SJCRH30 (cell line): ENCODE measurements at places on chromosomes 2 and 18. TPM values are rescaled to one million over a fixed set of nuclear protein-coding genes. Genes with fewer than 3 reads are reported as not detected.

RNPEPL1 gene
- total RNA-seq = 6.0 and 8.4 TPM in 2 replicates

GPR17 gene
- total RNA-seq = 0.18 TPM in 1 of 2 replicates, not detected in the other

TUBA3E gene
- total RNA-seq = not detected in 2 replicates

LRRTM4 gene
- total RNA-seq = not detected in 2 replicates

LAMA3 gene
- 0.04 and 0.08 TPM in 2 replicates for total RNA-seq

PLA2R1 gene
- total RNA-seq = not detected in 2 replicates

ASTL gene
- not detected in 2 replicates for total RNA-seq

TMEM200C gene
- total RNA-seq = not detected in 2 replicates

DNA sequence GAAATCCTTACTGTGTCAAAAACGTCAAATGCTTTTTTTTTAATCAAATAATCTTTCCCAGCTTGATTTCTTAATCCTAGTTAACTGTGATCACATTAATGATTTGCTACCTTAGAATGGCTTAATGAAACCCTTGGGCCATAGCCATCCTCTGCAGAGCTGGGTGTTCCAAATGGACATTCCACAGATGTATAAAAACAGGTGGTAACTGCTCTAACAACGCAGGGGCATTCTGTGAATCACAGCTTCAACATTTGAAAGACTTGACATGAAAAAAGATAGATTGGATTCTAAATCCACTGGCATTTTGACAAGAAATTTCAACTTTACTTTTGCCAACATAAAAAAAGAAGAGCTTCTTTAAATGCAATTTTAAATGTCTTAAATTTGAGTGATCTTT is 69.8 kb upstream of the RASGRP3 start:
- DNase-seq = peak; percentile 78

- DNase-seq = no peak
Measured at GRCh38 chr2:242034996-242035814, 165.7 kb downstream of the RTP5 start.

DNA sequence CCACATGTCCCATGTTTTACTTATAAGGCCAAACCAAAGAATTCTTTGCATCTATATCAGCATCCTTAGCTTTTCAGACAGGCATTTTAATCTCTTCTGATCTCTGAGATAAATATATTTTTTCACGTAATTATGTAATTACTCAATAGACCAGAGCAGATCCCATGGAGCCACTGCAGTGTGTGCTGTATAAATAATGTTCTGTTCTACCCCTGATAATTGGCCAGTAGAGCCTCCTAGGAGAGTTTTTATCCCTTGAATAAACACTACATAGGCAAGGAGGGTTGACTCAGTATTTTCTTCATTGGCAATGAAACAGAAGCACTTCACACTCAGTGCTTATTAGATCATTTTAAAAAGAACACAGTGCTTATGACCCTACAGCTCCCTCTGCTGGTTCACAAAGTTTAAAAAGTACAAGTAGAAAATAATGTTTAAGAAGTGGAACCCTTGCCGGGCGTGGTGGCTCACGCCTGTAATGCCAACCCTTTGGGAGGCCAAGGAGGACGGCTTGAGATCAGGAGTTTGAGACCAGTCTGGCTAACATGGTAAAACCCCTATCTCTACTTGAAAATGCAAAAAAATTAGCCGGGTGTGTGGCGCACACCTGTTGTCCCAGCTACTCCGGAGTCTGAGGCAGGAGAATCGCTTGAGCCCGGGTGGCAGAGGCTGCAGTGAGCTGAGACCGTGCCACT is 91.9 kb downstream of the PPP1R1C start:
- peak; percentile 49 for DNase-seq

- no peak for DNase-seq
Measured at GRCh38 chr18:39347701-39348100, 1782.1 kb upstream of the CELF4 start.

- DNase-seq = no peak
Measured at GRCh38 chr18:61579581-61579980, 246.4 kb downstream of the CDH20 start.

DNA sequence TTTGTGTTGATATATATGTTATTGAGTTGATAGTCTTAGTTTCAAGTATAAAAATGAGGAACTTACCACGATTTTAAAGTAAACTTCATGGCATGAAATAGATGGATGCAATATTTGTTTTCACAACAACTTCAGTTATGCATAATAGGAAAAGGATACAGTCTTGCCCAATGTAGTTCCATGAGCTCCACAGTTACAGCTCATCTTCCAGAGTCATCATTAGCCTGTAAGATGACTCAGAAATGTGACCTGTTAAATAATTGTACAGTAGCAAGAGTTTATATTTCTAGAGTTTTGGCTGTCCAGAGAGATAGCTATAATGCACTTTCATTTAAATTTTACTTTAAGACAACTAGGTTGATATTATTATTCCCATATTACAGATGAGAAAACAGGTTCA is 80.9 kb upstream of the ARHGAP28 start:
- no peak for DNase-seq

GRCh38 chr2:241560162-241560882 is 1.8 kb downstream of the BOK start:
- DNase-seq = no peak

DNA sequence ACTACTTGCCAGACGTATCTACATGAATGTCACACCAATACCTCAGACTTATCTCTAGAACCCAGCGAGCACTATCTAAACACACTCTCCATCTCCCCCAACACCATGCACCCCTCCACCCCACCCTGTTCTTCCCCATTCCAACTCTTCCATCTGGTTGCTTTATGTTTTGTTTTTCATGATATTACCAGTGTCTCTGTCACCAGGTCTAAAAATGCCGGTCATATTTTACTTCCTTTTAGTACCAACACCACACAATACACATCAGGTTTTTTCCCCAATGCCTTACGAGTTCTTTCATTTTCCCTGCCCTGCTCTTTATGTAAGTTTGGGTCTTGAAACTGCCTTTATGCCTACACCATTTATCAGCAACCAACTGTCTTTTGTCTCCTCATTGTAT is 10.2 kb upstream of the ITGA4 start:
- no peak for DNase-seq

DNA sequence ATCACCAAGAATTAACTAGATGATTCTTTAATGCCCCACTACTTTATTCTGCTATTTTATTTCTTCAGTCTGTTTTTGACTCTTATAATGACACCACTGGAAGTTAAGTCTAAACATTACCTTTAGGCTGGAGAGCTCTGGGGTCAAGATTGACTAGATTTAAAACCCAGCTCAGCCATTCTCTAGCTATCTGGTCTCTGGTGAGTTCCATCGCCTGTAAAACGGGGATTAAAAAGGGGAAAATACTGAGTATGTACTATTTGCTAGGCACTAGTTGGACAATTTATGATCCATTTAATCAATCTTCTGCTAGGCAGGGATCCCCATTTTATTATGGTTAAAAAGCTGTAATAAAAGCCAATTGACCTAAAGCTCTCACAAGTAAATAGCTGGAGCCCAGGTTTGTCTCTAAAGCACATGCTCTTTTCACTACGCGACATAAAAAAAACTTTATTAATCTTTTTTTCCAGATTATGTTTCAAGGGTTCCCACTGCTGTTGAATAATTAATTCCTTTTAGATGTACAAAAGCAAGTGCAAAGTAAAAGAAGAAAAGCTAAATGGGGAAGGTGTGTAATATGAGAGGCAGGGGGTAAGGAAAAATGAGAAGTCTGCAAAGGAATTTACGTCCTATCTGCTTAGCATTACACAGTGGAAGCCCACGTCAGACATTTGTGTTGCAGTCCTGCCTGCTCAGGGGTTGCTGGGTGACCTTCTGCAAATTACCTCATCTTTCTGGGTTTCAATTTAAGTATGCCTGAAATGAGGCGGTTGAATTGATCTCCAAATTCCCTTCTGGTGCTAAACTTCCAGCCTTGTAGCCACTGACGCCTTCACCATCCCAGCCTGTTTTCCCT is 918 bp upstream of the NABP1 start:
- DNase-seq = peak; percentile 84

- peak; percentile 13 for DNase-seq
Measured at GRCh38 chr2:46615986-46616485, 136.7 kb downstream of the TMEM247 start.

GRCh38 chr2:150292807-150293206 is 194.7 kb downstream of the RND3 start:
- DNase-seq = no peak

DNA sequence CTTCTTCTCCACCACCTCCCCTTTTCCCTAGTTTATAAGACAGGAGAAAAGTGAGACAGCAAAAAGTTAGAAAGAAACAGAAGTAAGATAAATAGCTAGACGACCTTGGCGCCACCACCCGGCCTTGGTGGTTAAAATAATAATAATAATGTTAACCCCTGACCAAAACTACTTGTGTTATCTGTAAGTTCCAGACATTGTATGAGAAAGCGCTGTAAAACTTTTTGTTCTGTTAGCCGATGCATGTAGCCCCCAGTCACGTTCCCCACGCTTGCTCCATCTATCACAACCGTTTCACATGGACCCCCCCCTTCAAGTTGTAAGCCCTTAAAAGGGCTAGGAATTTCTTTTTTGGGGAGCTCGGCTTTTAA is 1.5 kb upstream of the BUB1 start:
- no peak for DNase-seq

DNA sequence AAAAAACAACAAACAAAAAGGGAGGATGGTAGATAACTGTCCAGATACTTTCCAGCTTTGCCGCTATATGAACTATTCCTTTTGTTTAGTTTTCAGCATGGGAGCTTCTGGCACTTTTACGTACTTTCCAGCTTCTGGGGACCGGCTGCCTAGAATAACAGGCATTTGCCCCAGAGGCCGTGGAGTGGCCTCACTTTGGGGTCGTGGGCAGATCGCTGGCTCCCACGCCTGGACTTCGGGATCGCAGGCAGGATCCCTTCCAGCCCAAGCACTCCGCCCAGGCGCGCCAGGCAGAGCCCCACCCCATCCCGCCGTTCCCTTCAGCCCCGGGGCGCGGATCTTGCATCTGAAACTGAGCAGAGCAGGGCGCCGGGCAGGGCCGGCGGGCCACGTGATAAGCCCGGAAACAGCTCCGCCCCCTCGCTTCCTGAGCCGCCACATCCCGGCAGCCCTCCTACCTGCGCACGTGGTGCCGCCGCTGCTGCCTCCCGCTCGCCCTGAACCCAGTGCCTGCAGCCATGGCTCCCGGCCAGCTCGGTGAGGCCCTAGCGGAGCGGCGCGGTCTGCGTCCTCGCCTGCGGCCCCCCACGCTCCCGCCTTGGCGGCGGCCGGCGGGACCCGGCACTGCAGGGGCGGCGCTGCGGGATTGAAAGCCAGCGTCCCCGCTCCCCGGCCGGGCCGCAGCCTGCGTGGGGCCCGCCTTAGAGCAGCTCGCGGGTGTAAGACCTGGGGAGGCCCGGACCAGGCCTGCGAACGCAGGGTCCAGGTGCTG is at the start of gene ATIC:
Gene ATIC, plus strand, starts transcription at position 435 of the 772 bp plus-strand sequence. Its CDS starts 84 bp downstream, at position 519.
- peak; percentile 95 for DNase-seq

GRCh38 chr2:207469451-207469850 is 60.3 kb upstream of the CREB1 start:
- DNase-seq = no peak

DNA sequence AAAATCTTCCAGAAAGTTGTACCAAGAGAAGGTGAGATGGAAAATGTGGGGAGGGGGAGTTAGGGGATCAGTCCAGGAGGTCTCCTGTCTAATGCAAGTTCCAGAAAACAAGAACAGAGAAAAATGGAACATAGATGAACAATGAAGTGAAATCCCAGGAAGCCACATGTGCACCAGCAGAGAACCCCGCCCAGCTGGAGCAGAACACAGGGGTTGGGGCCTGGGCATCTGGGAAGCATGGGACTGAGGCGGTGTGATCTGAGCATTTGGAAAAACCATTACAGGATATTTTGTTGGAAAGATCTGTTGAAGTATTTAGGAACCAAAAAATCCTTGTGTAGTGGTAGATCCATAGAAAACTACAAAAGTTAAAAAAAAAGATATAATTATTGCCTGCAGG is 133.7 kb downstream of the INO80D start:
- no peak for DNase-seq

DNA sequence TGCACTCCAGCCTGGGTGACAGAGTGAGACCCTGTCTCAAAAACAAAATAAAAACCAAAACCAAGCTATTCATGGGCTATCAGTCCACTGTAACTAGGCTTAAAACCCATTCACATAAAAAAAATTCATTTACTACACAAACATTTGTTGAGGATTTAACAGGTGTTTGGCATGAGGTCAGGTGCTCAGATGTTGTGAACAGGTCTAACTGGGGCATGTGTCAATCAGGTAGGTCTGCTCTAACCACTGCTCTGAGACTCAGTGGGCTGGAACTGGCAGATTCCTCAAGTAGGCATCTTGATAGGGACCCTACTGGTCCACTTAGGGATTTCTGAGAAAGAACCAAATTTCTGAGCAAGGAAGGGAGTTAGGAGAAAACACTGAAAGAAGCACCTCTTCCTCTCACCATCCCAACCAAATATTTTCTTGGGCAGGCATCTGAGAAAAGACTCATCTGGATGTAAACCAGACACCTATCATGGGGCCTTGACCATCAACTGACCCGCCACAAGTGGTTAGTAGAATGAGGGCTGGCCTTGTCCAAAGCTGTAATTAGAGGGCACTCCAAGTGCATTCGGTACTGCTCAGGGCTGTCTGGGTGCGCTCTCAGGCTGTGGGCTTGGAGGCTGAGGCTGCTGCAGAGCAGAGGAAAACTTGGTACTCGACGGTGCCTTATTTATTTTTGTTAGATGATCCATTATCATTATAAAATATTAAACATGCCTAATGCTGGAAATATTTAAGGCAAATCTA is 33.9 kb downstream of the WIPF1 start:
- no peak for DNase-seq

GRCh38 chr2:43041661-43042360 is 184.6 kb downstream of the ZFP36L2 start:
- peak; percentile 96 for DNase-seq

DNA sequence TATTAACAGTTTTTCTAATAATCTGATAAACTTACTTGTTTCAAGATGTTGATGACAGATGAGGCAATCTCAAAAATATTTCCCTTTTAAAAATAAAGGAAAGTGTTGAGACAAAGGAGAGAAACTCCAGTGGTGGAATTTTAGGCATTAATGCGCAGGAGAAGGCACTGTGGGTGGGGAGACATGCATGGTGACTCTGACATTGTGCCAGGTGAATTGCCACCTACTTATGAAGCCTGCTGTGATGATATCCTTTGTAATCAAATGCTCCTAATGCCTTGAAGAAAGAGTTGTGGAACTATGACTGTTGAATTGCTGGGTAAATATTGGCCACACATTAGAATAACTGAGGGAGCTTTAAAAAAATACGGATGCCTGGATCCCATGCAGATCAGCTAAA is 101.4 kb downstream of the PLA2R1 start:
- DNase-seq = no peak

GRCh38 chr2:130335226-130335625 is 7.5 kb upstream of the IMP4 start:
- DNase-seq = no peak

- DNase-seq = no peak
Measured at GRCh38 chr18:39424261-39424660, 1858.7 kb upstream of the CELF4 start.

GRCh38 chr2:67451086-67451832 is 54.1 kb downstream of the ETAA1 start:
- DNase-seq = peak; percentile 18

GRCh38 chr2:241412144-241412543 is 56.1 kb downstream of the FARP2 start:
- DNase-seq = peak; percentile 72
